ENCODE measurements at places on chromosomes 16 and 17. TPM values are rescaled to one million over a fixed set of nuclear protein-coding genes. Genes with fewer than 3 reads are reported as not detected.

Gene TPSD1
- not detected for total RNA-seq

Gene SOST
- not detected for total RNA-seq

Gene SLC5A10
- not detected for total RNA-seq

Gene CACNG5
- total RNA-seq: 1.1 TPM

Gene RIPOR1
- total RNA-seq: 23.9 TPM

Gene SLC52A1
- total RNA-seq: not detected

Gene KRTAP9-8
- total RNA-seq: not detected

Gene CLDN6
- total RNA-seq: not detected
